Amniotic epithelial cell (primary cell): ENCODE measurements at places on chromosomes 4 and X.

GRCh38 chrX:8390771-8391170 lies 73.9 kb upstream of the VCX3B start:
- no peak for DNase-seq

DNA sequence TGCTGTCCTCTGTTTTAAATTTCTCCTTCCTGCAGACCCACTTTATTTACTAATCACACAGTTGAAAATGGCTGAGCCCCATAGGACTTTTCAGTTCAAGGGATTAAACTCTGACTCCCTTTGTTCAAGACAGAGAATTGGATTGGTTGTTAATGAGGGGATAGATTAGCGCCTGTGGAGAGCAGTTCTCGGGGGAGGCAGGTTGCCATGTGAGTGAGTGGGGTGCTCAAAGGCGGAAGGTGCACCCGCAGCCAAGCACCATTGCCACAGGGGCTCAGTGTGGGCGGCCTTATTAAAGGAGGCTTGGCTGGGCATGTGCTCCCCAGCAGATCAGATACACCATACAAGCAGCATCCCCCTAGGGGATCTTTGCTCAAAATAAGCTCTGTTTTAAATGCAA lies 7.9 kb upstream of the CBR4 start:
- no peak for DNase-seq

GRCh38 chr4:165780735-165781134 lies 92.3 kb upstream of the TLL1 start:
- DNase-seq: no peak

- DNase-seq: no peak
These were observed 107.7 kb upstream of the BCOR start for GRCh38 chrX:40205471-40205870.

- no peak for DNase-seq
These were observed 271.7 kb downstream of the DCTD start for GRCh38 chr4:182645511-182645910.

DNA sequence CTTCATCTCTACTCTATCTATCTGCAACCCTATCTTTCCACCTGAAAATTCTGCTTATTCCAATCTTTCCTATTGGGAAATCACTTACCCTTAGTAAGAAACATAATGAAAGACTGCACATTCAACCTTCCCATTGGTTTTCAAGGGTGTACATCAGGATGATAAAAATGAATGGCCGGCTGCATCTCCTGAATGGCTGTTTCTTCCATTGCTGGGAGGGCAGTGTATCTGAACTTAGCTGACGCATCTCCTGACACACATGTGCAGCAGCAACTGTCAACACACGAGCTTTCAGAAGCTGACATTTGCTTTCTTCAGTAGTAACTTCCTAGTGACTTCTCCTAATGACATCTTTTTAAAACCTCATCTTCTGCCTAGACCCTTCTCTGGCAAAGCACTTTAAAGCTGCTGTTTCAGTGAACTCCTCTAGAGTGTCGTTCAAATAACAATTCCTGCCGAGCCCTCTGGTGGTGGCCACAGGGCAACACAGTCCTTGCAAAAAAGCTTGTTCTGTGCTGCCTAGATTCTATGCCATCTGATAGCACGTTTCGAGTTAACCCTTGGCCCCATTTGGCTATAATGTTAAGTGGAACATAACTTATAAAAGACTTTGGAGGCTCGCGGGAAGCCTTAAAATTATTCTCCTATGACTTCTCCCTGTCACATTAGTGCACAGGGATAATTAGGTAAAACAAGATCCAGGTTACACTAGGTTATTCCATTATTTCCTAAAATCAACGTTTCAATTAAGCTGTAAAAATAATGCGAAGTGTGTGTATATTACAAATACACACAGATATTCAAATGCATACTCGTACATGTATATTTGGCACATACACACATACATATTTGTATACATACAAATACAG lies 2340.7 kb downstream of the PCDH7 start:
- peak; percentile 53 for DNase-seq
